Astrocyte (in vitro differentiated cells and primary cell): ENCODE measurements at places on chromosomes 2 and 18.

- H3K4me3 ChIP-seq = no peak overlapping the region
- DNase-seq = no peak
- H3K36me3 ChIP-seq = no peaks in the 10 kb centered on the region
Observed at GRCh38 chr18:53382870-53383269, 841.6 kb downstream of the MBD2 start.

- no peak for DNase-seq
- no peaks in the 10 kb centered on the region for H3K27me3 ChIP-seq
- H3K27ac ChIP-seq = peak overlapping the region; percentile 42
- H3K4me1 ChIP-seq = peaks cover 12% of the 10 kb centered on the region
- peaks cover 95% of the 10 kb centered on the region for H3K36me3 ChIP-seq
Observed at GRCh38 chr2:215370112-215370965, 58.5 kb downstream of the ATIC start.

GRCh38 chr2:18506883-18507509 is 53.5 kb downstream of the RDH14 start:
- no peak for DNase-seq
- H3K27ac ChIP-seq = no peak overlapping the region
- H3K4me3 ChIP-seq = no peak overlapping the region
- no peaks in the 10 kb centered on the region for H3K36me3 ChIP-seq

GRCh38 chr2:74334931-74335333 is 8.3 kb downstream of the SLC4A5 start:
- H3K27ac ChIP-seq = no peak overlapping the region
- H3K4me3 ChIP-seq = no peak overlapping the region
- H3K4me1 ChIP-seq = no peaks in the 10 kb centered on the region
- no peaks in the 10 kb centered on the region for H3K36me3 ChIP-seq

GRCh38 chr2:170821531-170822289 is 5.0 kb downstream of the GAD1 start:
- no peak overlapping the region for H3K27ac ChIP-seq

DNA sequence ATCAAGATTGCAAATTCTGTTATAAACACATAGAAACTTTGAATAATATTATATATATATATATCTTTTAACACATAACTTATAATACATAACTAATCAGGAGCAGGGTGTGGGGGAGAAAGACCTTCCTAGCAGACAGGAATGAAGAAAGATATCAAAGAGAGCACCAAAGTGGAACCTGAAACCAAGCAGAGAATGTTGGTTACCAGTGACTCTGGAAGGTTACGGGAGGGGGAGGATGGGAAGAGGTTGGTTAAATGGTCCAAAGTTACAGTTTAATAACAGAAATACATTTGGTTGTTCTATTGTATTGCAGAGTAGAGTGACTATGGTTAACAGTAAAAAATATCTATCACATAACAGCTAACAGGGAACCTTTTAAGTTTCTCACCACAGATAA is 366.7 kb downstream of the LRRTM4 start:
- H3K36me3 ChIP-seq = no peaks in the 10 kb centered on the region
- H3K27ac ChIP-seq = no peak overlapping the region
- H3K27me3 ChIP-seq = no peaks in the 10 kb centered on the region
- H3K4me1 ChIP-seq = no peaks in the 10 kb centered on the region
- no peak for DNase-seq

DNA sequence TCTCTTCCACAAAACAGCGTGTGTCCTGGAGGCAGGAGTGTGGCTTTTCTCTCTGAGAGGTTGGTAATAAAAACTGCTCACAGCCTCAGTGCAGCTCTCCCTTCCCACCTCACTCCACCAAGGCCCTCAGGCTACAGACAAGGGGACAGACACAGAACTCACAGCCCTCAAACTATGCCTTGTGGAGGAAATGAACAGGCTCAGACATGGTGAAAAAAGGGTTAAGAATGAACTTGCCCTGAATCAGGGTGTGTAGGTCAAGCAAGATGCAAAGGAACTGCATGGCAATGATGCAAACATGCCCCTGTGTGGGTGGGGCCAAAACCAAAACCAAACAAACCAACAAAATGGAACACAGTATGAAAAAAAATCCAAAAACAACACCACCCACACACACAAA is 125.8 kb downstream of the GALNT14 start:
- no peak overlapping the region for H3K27ac ChIP-seq
- no peaks in the 10 kb centered on the region for H3K27me3 ChIP-seq
- no peaks in the 10 kb centered on the region for H3K4me1 ChIP-seq
- no peaks in the 10 kb centered on the region for H3K36me3 ChIP-seq
- no peak for DNase-seq

GRCh38 chr18:22459491-22459890 is 41.8 kb upstream of the CTAGE1 start:
- no peaks in the 10 kb centered on the region for H3K27me3 ChIP-seq
- H3K27ac ChIP-seq = no peak overlapping the region
- H3K36me3 ChIP-seq = no peaks in the 10 kb centered on the region
- no peaks in the 10 kb centered on the region for H3K4me1 ChIP-seq
- no peak for DNase-seq
- H3K4me3 ChIP-seq = no peak overlapping the region

GRCh38 chr2:62302631-62303435 is 106.9 kb downstream of the B3GNT2 start:
- no peaks in the 10 kb centered on the region for H3K36me3 ChIP-seq
- H3K4me3 ChIP-seq = no peak overlapping the region
- DNase-seq = no peak
- no peak overlapping the region for H3K27ac ChIP-seq
- no peaks in the 10 kb centered on the region for H3K27me3 ChIP-seq

DNA sequence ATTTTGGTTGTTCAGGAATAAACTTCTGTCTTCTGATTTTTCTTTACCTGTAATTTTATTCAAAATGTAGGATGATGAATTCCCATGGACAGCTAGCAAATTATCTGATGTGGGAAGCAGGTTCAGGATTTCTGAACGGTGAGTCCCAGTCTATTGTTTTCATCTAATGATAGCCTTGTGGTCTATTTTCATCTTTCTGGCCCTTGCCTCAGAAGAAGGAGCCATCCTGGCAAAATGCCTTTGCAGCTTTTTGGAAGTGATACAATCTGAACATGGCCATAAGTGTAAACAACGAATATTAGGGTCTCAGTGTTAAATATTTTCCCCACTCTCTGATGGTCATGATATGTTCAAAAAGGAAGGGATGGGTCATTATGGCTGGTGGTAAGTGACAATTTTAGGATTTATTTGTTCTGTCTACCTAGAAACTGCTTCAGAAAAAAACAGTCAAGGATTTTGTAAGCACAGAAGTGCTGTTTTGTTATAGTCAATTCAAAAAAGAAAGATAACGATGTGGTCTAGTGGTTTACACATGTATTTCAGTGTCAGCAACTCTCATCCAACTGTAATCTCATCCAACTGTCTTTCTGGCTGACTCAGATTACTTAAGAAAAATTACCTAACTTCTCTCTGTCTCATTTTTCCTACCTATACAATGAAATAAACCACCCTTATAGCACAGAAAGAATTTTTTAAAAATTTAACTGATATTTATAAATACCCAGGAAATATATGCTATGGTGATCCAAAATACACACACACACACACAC is 272.6 kb upstream of the ERBB4 start:
- H3K4me3 ChIP-seq = no peak overlapping the region
- DNase-seq = peak; percentile 85
- H3K4me1 ChIP-seq = no peaks in the 10 kb centered on the region
- H3K27ac ChIP-seq = no peak overlapping the region

DNA sequence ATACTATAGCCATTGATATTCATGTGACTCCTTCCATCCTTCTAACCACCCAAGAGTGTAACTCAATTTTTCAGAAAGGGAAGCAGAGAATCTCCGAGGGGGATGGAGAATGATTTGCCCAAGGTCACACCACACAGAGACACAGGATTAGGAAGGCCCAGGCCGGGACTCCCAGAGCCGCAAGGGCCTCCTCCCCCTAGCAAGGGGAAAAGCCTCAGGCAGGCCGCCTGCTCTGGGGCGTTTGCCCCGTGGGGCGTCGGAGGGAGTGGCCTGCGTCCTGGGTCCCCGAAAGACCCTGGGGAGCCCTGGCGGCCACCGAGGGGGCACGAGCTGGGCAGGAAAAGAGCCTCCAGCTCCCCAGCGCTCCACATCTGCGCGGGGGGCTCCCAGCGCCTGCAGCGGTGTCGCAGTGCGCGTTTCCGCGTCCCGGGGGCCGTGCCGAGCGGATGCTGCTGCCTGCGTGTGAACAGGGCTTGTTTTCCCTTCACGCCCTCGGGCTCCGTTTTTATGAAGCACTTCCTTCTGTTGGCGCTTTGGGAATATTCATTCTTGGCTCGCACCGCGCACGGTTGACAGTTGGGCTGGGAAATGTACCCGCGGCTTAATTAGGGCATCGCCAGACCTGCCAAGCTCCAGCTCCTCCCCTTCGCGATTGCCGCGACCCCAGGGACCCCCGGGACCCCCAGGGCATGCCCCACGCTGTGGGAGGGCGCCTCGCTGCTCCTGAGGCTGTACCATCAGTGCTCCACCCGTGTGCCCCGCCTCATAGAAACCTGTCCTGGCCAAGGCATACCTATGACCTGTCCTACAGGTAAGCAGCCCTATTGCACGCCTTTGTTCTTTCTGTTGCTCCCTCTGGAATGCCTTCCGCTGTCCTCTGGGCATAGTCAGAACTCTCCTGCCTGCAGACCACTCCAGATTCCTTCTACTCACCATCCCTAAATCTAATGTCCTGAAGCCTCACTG is 158.9 kb upstream of the GLI2 start:
- H3K27ac ChIP-seq = no peak overlapping the region
- peaks cover 41% of the 10 kb centered on the region for H3K27me3 ChIP-seq
- H3K4me1 ChIP-seq = no peaks in the 10 kb centered on the region

DNA sequence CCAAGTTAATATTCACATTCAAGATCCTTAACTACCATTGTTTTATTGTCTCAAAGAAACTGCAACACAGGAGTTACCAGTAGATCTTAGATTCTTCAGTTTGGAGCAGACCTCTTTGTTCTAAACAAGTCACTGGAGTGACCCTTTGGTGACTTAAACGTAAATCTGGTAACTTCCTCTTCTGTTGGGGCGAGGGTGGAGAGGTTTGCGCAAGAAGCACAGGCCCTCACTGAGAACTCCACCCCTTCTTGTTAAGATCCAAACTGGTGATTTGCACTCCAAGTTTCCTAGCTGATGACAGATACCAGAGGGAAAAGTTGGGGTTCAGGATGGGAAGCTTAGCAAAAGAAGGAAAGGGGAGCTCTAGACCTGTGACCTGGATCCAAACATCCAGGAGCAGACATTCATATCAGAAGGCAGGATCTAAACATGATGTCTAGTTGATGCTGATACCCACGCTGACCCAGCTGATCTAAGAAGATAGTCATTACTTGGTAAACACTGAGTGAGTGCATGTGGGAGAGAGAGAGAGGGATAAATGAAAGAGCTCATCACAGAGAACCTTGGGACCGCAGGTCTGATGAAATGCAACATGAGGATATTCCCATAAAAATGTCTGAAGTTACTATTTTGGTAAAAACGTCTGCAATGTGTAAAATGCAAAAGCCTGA is 256.0 kb downstream of the CDH20 start:
- H3K4me1 ChIP-seq = peaks cover 6% of the 10 kb centered on the region
- no peak overlapping the region for H3K27ac ChIP-seq
- no peak for DNase-seq
- no peaks in the 10 kb centered on the region for H3K36me3 ChIP-seq

GRCh38 chr2:48910961-48911360 is 155.4 kb upstream of the LHCGR start:
- no peaks in the 10 kb centered on the region for H3K27me3 ChIP-seq
- DNase-seq = no peak
- H3K4me1 ChIP-seq = no peaks in the 10 kb centered on the region
- no peak overlapping the region for H3K4me3 ChIP-seq
- H3K27ac ChIP-seq = no peak overlapping the region
- no peaks in the 10 kb centered on the region for H3K36me3 ChIP-seq

DNA sequence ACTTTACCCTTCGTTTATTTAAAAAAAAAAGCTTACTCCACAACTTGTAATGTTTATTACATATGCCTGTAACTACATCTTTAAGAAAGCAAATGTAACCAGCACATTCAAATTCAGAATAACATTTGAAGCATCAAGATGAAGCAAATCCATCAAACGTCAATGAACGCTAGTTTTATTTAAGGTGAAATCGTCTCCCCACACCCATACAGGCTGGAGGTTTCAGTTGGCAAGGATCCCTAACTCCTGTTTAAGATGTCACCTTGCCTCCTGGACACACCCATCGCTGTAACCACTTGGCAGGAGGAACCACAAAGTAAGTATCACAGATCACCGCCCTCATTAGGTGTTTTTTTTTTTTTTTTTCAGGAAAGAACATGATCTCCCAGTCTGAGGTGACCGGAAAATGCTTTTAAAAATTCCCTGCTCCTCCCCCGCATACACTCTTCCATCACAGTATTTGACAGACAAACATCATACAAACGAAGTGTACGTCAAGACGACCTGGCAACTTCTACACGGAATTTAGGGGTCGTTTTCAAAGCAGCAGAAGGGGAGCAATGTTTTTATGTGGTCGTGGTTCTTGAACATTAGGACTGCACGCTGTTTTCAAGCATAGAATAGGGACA is 19.7 kb upstream of the STPG4 start:
- peak overlapping the region; percentile 90 for H3K4me3 ChIP-seq
- peak overlapping the region; percentile 100 for H3K27ac ChIP-seq
- no peaks in the 10 kb centered on the region for H3K27me3 ChIP-seq
- H3K4me1 ChIP-seq = peaks cover 31% of the 10 kb centered on the region
- peaks cover under 1% of the 10 kb centered on the region for H3K36me3 ChIP-seq

DNA sequence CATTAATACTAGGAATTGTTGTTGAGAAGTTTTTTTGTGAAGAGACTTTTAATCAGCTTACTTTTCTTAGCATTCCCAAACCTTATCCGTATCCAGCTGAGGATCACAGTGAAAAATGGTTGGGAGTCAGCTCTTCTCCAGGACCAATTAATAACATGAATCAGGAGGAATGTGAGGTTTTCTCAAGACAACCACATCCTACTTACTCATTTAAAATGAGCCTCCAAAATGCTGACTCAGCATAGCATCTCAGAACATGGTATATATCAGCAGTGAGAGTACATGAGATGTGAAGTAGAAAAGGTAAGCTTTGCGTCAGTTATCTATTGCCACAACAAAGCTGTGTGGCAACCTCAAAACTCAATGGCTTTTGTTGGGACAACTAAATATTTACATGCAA is 140.3 kb downstream of the NRP2 start:
- H3K27ac ChIP-seq = no peak overlapping the region
- H3K27me3 ChIP-seq = peaks cover 6% of the 10 kb centered on the region
- H3K4me1 ChIP-seq = peaks cover 5% of the 10 kb centered on the region
- H3K4me3 ChIP-seq = no peak overlapping the region

- H3K27ac ChIP-seq = no peak overlapping the region
- H3K27me3 ChIP-seq = no peaks in the 10 kb centered on the region
- DNase-seq = no peak
- H3K4me1 ChIP-seq = no peaks in the 10 kb centered on the region
Observed at GRCh38 chr2:107511970-107512789, 314.5 kb upstream of the RGPD4 start.

DNA sequence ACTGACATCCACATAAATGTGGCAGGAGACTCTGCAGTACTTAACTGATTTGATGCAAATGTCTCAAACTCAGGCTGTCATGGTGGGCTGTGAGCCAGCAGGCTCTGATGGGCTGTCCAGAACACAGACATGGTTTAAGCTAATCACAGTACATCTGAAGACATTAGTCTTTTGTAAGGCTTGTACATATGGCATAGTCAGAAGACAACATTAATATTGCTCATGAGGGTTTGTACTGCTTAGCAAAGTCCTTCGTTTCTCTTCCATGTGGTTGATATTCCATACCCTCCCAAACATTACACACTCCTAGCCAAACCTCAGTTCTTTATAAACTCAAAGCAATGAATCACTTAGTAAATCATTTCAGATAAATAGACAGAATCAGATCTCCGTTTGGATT is 330.6 kb downstream of the RND3 start:
- H3K36me3 ChIP-seq = no peaks in the 10 kb centered on the region
- no peaks in the 10 kb centered on the region for H3K4me1 ChIP-seq
- no peaks in the 10 kb centered on the region for H3K27me3 ChIP-seq
- DNase-seq = no peak
